Activated naive CD8-positive, alpha-beta T cell treated with anti-CD3 and anti-CD28 coated beads, Interleukin-2, amount 10 ng/mL, durations not matched to agents 7 days and 5 days (primary cell): ENCODE measurements at places on chromosomes 7 and 10. TPM values are rescaled to one million over a fixed set of nuclear protein-coding genes. Genes with fewer than 3 reads are reported as not detected.

ADIRF gene
- not detected for total RNA-seq

ZNF804B gene
- total RNA-seq: not detected

ACBD7 gene
- 1.5 TPM for total RNA-seq

SLC26A5 gene
- total RNA-seq: 0.54 TPM

CCDC126 gene
- 10.0 TPM for total RNA-seq

UTF1 gene
- not detected for total RNA-seq

HOXA3 gene
- not detected for total RNA-seq

BLNK gene
- total RNA-seq: 0.43 TPM

SCART1 gene
- 5.7 TPM for total RNA-seq

CACNA2D1 gene
- not detected for total RNA-seq

NUTM2E gene
- not detected for total RNA-seq

PAPOLB gene
- not detected for total RNA-seq

EMX2 gene
- total RNA-seq: not detected

SFTPD gene
- total RNA-seq: not detected

CD36 gene
- 6.8 TPM for total RNA-seq

TRPV6 gene
- total RNA-seq: not detected

CARD11 gene
- 140 TPM for total RNA-seq

KIAA1217 gene
- total RNA-seq: 0.06 TPM

CLRN3 gene
- total RNA-seq: not detected

THSD7A gene
- total RNA-seq: not detected

SNCG gene
- total RNA-seq: not detected

RADIL gene
- 0.17 TPM for total RNA-seq

EBLN1 gene
- total RNA-seq: not detected

KNDC1 gene
- total RNA-seq: 0.40 TPM

PRKRIP1 gene
- 39.1 TPM for total RNA-seq

GNGT1 gene
- total RNA-seq: not detected

LRIT1 gene
- not detected for total RNA-seq

HOXA11 gene
- not detected for total RNA-seq

TDRD1 gene
- total RNA-seq: 0.08 TPM

SPDYE2B gene
- total RNA-seq: not detected

PNLIP gene
- total RNA-seq: not detected

EVX1 gene
- total RNA-seq: not detected

FAM149B1 gene
- 18.4 TPM for total RNA-seq

GIGYF1 gene
- 75.2 TPM for total RNA-seq

SPACDR gene
- total RNA-seq: 5.9 TPM

CNTNAP2 gene
- total RNA-seq: not detected

SLC29A4 gene
- total RNA-seq: 1.6 TPM

STEAP1B gene
- total RNA-seq: not detected

ACADSB gene
- total RNA-seq: 26.2 TPM

ZCWPW1 gene
- total RNA-seq: 6.5 TPM

AKR1C3 gene
- 1.8 TPM for total RNA-seq

CTTNBP2 gene
- total RNA-seq: not detected

HMX3 gene
- not detected for total RNA-seq

CALN1 gene
- total RNA-seq: not detected

MYL10 gene
- not detected for total RNA-seq

FFAR4 gene
- total RNA-seq: not detected

INMT gene
- total RNA-seq: 0.37 TPM

C10orf90 gene
- total RNA-seq: not detected

NT5C3A gene
- 64.0 TPM for total RNA-seq

C7orf25 gene
- total RNA-seq: 6.0 TPM

POT1 gene
- total RNA-seq: 36.3 TPM
